ENCODE measurements at places on chromosomes 16 and 17.

DNA sequence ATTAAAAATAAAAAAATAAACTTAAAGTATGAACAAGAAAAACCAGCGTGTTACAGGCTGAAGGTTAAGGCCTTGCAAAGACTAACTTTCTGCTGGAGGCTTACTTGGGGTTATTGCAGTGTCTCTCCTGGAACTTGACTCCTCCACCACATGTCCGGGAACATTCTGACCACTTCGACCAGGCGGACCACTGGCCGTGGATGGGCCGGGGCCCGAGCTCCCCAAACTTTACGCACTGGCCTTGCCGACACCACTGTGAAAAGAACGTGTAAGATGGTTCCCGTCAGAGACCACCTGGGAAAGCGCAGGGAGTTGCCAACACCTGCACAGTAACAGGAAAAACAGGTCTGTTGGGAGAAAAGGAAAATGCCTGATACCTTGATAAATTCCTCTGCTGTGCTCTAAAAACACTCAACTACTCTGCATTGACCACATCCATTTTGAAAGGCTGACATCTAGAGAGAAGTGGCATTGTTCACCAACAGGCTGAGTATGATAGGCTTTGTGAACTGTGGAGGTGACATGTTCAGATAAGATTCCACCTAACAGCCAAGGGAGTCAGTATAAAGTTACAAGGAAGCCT, 99.1 kb downstream of the ADAMTS18 start:
- DNase-seq = no peak

DNA sequence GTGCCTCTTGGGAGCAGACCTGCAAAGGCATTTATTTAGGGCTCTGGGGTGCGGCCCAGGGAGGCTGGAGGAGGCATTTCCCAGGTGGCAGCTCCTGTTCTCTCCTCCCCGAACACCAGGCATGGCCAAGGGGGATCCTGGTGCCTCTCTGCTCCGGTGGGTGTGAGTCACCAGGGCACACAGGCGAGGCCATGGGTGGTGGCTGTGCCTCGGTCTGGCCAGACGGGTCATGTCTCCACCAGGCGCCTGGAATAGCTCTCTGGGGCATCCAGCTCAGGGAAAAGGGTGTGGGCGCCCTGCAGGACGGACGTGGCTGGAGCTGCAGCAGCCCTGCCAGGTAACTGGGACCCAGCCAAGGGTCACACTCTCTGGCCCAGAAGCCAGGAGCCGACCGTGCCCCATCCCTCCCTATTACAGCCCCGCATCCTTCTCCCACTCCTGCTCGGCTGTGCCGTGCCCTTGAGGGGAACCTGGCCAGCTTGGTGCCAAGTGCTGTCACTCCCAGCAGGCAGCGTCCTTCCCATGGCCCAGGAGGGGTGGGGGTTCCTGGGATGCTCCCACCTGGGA, 25.8 kb downstream of the SOX8 start:
- DNase-seq = no peak

GRCh38 chr16:83954577-83955016, 1.6 kb downstream of the OSGIN1 start:
- DNase-seq = no peak

DNA sequence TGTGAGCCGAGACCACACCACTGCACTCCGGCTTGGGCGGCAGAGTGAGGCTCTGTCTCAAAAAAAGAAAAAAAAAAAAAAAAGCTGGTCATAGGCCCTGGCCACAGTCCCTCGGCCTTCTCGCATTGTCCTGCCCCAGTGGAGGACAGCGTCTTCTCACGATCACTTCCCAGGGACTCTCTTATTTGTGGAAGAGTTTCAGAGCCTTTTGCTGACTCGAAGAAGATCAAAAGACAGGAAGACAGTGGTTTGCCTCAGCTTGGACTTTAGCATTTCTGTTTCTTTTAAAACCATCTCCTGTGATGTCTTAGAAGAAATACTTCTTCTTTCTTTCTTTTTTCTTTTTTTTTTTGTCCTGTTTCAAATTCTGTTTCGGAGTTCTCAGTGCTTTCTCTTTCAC, 210.0 kb downstream of the FTO start:
- no peak for DNase-seq

Measured in activated CD8-positive, alpha-beta memory T cell treated with anti-CD3 and anti-CD28 coated beads for 48 hours (primary cell).